Cerebellar nuclear complex (tissue), 1 donor: ENCODE measurements at places on chromosomes 16 and 17.

GRCh38 chr16:80191928-80192327 lies 348.9 kb upstream of the DYNLRB2 start:
- no peak for DNase-seq

- no peak for DNase-seq
Measured at GRCh38 chr16:88113545-88114045, 162.4 kb downstream of the BANP start.

DNA sequence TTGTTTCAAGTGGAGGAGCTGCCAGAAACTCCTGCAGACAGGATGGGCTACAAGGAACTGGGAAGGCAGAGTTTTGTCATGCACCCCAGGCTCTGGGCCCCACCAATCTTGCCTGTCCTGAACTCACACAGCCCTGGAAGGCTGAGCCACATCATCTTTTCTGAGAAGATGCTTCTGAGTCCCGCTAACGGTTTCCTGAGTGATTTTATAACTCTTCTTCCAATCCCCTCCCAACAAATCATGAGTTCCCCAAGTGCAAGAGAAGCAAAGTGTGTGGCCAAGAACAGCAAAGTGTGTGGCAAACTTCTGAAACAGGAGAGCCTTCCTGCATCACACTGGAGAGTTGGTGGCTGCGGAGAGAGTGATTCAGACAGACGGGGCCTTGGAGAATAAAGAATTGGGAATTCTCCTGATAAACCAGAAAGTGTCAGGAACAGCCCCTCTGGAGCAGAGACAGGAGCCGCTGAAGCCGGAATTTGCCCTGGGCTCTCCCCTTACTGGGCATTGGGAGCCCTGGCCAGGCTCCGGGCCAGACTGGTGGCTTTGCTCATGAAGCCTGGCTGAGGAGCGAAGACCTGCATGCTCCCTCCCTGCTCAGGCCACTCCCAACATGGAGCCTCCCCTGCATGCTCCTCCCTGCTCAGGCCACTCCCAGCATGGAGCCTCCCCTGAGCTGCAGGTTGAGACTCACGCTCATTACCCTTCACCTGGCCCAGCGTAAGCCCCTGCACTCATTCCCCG lies 47.2 kb downstream of the PITPNM3 start:
- DNase-seq = no peak

- DNase-seq = no peak
Measured at GRCh38 chr17:65850486-65850885, 289.0 kb upstream of the AXIN2 start.

DNA sequence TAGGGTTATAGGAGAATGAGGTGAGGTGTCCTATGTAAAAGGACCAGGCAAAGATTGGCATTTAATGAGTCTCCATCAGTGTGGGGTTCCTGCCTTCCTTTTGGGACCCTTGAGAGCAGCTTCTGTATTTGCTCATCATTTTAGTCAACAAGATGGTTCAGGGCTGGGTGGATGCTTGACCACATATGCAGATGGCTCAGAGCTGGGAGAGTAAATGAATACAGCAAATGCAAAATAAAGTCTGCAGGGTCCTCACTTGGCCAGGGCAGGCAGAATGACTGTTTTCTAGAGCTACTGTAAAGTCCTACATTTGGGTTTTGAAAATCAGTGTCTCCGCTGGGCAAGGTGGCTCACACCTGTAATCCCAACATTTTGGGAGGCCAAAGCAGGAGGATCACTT lies 57.2 kb upstream of the ETV4 start:
- DNase-seq = no peak

DNA sequence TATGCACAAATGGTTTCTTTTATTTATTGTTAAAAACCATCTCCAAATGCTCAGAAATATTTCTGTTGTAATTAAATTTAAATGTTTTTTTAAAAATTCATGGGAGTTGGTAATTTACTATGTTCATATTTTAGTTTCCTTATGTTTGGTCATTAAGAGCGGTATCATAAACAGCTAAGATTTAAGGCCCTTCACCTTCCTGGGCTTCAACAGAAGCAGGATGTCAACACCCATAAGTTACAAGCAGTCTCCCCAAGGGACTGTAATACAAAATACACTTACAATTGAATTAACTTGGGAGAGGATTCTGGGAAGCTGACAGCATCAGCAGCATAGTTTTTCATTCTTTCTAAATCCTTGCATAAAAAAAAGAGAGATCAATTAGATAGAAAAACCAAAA lies 30.9 kb upstream of the TANC2 start:
- DNase-seq = no peak

DNA sequence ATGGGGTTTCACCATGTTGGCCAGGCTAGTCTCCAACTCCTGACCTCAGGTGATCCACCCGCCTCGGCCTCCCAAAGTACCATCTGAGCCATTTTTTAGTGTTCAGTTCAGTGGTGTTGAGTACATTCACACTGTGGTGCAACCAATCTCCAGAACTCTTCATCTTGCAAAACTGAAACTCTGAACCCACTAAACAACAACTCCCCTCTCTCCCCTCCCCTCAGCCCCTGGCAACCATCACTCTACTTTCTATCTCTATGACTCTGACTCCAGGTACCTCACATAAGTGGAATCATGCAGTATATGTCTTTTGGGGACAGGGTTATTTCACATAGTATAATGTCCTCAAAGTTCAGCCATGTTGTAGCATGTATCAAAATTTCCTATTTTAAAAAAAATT lies 18.7 kb upstream of the MAPK3 start:
- DNase-seq = no peak

- no peak for DNase-seq
Measured at GRCh38 chr17:71453876-71454422, 666.9 kb upstream of the SOX9 start.
